ENCODE measurements at places on chromosomes 3 and 15.
A peak's percentile ranks its signal among the peaks of the same experiment; 100 is the strongest.

GRCh38 chr3:150349314-150350097 lies 58.6 kb upstream of the TSC22D2 start:
- DNase-seq, result no peak

GRCh38 chr15:101698314-101698713 lies 26.0 kb downstream of the TARS3 start:
- DNase-seq, result no peak

DNA sequence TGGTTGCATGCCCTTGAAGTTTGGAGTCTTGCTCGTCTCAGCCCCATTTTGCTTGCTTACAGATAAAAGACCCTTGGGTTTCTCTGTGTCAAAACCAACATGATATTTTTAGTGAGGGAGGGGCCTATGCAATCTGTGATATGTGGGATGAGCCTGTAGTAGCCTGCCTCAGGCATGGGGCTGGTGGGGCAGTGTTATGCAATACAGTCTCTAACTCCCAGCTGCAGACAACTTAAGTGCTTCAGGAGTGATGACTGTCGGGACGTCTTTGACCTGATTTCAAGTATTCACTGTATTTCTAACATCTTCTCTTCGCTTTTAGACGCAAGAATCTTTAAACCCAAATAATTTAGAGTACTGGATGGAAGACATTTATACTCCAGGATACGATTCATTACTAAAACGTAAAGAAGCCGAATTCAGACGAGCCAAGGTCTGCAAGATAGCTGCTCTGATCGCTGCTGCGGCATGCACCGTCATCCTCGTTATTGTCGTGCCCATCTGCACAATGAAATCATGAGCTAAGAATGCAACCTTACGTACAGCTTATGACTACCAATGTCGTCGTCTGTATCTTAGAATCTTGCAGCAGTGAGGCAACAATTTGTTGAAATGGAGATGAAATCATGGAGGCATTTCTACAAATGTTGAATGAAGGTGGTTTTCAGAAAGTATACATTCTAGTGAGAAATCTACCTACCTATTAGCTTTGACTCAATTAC lies 35.9 kb downstream of the MINAR1 start:
- no peak for DNase-seq

DNA sequence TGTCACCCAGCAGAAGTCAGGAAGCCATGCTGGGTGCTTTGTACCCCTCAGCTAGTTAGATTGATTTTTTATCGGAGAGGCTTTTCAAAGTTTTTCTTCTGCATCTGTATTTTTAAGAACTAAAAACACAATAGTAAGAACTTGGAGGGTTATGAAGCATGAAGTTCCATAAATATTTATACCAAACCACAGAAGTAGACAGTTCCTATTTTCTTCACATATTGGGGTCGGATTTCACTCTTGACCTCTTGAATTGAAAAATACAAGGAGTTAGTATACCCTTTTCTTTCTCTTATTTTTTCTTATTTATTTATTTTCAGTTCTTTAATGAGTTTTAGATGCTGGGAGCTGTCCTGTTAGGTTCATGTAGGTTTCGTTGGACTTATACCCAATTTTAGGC lies 35.1 kb downstream of the SLC25A26 start:
- DNase-seq, result no peak

GRCh38 chr3:58052373-58053273 lies 44.4 kb downstream of the FLNB start:
- DNase-seq, result peak; percentile 86

GRCh38 chr3:101379658-101380376 lies 59.4 kb upstream of the IMPG2 start:
- DNase-seq, result peak; percentile 22

DNA sequence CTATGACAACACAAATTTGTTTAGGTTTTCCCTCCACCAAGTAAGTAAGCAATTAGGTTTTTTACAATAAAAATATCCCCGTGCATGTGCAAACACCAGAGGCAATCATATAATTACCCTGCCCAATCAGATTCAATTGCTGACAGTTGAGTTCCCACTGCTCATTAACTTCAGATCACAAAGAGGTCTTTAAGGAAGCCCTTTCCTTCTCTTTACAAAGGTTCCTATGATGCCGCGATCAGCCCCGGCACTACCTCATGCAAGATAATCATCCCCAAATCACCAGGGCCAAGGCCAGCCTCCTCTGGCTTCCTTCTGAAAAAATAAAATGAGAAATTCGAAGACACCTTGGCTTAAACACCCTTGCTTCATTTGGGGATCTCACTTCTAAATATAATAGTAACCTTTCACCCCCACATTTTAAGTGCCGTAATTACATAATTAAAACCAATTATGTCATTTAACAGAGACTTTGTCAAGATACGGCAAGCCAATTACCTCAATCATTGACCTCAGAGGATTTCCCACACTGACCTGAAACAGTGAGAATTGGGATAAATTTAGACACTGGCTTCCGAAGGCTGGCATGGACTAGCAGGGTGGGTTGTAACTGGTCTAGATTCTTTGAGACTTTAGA lies 121.3 kb upstream of the WNT5A start:
- DNase-seq, result no peak

DNA sequence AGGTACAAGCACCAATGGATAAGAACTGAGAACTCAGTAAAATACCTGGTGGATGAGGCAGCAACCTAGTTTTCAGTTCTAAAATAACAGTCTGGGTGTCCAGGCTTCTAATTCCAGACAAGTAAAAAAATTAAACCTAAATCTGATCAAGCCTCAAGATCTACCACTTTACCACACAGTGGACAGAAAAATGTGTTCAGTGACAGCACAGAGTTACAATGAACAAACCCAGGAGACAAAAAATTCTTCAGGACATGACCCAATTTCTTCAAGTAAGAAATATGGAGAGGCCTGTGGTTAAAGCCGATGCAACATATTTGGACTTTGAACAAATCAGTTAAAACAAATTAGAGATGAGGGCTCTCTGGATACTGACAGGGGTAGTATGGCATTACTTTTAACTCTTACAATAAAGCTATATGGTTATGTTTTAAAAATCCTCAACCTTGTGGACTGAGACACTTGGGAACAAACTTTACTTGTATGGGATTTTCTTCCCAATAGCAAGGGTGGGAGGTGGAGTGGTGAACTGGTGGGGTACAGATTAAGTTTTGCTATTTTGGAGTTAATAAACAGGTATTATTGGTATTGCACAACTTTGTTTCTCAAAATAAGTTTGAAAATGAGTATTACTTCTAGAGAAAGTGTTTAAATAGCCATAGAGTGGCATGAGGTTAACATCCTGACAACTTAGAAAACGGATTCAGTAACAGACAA lies 14.2 kb downstream of the CCNL1 start:
- no peak for DNase-seq

DNA sequence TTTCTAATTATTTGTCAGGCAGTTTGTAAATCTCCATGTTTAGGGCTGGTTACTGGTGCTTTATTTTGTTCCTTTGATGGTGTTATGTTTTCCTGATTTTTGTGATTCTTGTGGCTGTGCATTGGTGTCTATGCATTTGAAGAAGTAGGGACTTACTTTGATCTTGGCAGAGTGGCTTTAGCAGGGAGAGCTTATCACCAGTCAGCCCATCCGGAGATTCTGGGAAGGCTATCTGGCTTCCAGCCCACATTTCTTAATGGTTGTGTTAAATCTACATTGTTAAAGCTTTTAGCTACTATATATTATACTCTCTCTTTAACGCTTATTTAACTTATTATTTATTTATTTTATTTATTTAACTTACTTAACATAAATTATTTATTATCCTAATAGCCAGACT lies 35.1 kb downstream of the FBXL2 start:
- DNase-seq, result no peak

- DNase-seq, result no peak
These were observed 52.9 kb upstream of the LIMD1 start for GRCh38 chr3:45541326-45542321.

- DNase-seq, result peak; percentile 38
These were observed 76.0 kb downstream of the ETFA start for GRCh38 chr15:76235186-76235826.

- DNase-seq, result no peak
These were observed 405.7 kb upstream of the MCTP2 start for GRCh38 chr15:93825682-93826081.

DNA sequence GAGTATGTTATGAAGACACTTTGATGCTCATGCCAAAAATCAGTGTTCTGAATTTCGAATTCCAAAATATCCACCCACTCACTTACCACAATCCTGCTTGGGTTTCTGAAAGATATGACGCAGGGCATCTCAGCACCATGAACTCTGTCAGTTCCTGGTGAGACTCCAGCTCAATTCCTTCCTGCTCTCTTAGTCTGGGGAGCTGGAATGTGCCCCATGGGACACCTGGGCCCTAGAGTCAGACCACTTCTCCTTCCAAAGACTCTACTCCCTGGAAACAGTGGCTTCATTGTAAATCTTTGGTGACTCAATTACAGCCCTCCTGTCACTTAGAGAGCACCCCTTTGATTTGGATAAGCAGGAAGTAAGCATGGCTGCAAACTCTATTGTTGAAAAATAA lies 50.5 kb downstream of the CD86 start:
- DNase-seq, result no peak

GRCh38 chr3:33000691-33001385 lies 49.4 kb downstream of the CCR4 start:
- no peak for DNase-seq

DNA sequence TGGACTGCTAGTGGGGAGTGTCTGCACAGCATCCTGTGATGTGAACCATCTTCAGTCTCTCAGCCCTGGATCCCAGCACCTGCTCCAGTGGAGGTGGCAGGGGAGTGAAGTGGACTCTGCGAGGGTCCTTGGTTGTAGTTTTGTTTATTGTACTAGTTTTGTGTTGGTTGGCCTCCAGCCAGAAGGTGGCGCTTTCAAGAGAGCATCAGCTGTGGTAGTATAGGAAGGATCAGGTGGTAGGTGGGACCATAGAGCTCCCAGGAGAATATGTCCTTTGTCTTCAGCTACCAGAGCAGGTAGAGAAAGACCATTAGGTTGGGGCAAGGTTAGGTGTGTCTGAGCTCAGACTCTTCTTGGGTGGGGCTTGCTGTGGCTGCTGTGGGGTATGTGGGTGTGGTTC lies 20.9 kb downstream of the NEK11 start:
- DNase-seq, result no peak

- DNase-seq, result no peak
These were observed 47.5 kb upstream of the SEMA4B start for GRCh38 chr15:90153658-90154057.

- DNase-seq, result no peak
These were observed 306.5 kb upstream of the SLITRK3 start for GRCh38 chr3:165502707-165503106.

DNA sequence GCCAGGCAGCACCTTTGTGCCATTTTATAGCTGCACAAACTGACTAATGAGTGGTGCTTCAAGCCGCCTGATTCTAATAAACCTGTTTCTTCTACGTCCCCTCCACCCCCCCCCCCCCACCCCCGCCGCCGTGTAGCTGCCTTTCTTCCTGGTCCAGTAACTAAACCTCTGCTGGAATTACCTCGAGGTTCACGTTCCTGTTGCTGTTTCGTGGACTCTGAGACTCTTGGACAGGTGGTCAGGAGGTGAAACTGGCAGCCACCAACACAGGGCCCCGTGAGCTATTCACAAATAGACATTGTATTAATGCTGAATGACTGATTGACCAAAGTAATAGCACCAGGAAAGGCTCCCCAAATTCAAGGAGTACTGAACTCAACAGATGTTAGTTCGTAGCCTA lies 73.9 kb downstream of the TRIM69 start:
- DNase-seq, result no peak
